Panc1 (cell line): ENCODE measurements at places on chromosomes 2 and 18. TPM values are rescaled to one million over a fixed set of nuclear protein-coding genes. Genes with fewer than 3 reads are reported as not detected.

The CHN1 gene
- total RNA-seq = 20.8 TPM

The EFHD1 gene
- total RNA-seq = 73.5 TPM

The DIS3L2 gene
- 28.1 TPM for total RNA-seq

The IHH gene
- 0.23 TPM for total RNA-seq

The ANKRD30BL gene
- not detected for total RNA-seq

The CGREF1 gene
- total RNA-seq = 10.1 TPM

DNA sequence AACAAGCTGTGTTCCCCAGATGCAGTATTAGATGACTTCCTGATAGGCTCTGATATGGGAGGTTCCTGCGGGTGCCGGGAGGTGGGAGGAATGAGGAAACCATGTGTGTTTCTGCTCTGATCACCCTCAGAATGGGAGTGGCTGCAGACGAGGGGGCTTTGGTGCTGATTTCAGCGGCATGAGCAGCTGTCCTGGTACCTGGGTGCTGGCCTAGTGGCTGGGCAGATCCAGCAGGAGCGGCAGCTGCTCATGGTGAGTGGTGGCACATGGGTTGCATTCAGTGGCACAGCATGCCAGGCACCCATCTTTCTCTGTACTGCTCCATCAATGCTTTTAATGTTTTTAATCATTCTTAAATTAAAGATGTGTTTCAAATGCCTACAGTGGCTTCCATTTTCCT is 177.2 kb upstream of the NETO1 start:
- DNase-seq = no peak
- no peaks in the 10 kb centered on the region for H3K36me3 ChIP-seq
- H3K4me1 ChIP-seq = no peaks in the 10 kb centered on the region
- no peak overlapping the region for H3K4me3 ChIP-seq

DNA sequence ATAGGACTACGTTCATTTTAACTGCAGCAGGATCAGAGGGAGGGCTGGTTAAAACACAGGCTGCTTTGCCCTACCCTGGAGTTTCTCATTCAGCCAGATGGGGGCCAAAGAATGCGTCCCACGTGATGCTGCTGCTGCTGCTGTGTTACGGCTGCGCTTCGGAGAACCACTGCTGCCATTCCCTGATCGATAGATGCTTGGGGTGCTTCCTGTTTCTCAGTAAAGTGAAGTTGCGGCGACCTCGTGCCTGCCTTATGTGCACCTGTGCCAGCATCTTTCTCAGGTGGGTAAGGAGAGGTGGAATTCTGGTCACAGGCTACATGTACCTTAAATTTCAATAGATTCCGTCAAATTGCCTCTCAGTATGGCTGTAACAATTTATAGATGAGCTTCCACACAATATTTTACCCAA is 24.7 kb upstream of the TOGARAM2 start:
- H3K27ac ChIP-seq = no peak overlapping the region
- H3K4me1 ChIP-seq = peaks cover 19% of the 10 kb centered on the region
- no peaks in the 10 kb centered on the region for H3K27me3 ChIP-seq
- no peak for DNase-seq

DNA sequence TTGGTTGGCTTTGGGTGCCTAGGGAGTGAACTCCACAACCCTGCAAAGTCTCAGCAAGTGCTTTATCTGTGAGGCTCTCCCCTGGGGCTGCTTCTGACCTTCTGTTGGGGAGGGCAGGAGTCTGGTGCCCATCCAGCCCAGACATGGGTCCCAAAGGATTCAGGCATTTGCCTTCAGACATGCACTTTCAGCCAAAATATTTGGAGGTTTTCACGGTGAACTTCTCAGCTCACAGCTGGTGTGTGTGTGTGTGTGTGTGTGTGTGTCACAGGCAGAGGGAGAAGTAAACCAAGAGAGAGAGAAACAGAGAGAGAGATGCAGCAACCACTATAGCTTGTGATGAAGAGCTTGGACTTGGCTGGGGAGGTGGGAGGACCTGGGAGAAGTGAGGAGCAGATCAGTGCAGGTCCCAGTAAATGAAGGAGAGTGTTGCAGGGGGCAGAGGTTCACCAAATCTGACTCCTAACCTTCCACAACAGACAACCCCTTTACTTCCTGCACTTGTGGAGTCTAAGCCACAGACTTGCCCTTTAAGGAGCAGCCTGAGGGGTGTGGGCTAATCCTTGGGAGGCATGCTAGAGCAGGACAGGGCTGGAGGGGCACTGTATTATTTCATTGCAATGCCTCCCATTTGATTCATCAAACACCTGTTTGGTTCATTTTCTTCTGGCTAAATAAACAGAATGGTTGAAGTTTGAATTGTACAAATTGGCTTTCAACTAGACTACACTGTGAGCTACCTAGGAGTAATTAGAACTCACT is 14.1 kb downstream of the SLC9A4 start:
- DNase-seq = no peak
- H3K27me3 ChIP-seq = no peaks in the 10 kb centered on the region
- H3K36me3 ChIP-seq = no peaks in the 10 kb centered on the region
- H3K4me1 ChIP-seq = no peaks in the 10 kb centered on the region
- no peak overlapping the region for H3K27ac ChIP-seq

DNA sequence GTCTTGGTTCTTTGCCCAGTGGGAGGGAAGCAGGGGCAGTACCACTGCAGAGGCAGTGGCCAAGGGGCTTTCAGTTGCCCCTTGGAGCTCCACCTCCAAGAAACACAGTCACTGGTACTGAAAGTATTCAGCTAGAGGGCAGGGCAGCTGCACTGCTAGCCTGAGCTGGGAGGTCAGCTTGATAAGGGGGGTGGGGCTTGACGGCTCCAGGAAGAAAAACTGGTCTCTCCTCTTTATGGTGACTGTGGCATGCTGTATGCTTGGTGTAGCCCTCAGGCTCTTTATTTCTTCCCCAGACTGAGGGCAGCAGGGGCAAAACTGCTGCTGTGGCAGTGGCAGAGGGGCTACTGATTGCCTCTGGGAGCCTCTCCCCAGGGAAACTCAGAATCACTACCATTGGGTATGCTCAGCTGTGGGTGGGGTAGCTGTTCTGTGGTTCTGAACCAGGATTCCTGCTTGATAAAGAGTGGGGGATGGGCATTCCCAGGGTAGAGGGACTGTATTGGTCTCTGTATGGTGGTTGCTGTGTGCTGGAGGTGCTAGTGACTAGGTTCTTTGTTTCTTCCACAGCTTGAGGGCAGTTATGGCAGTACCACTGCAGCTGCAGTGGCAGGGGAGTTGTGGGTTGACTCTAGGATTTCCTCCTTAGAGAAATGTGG is 134.6 kb upstream of the SCN7A start:
- DNase-seq = no peak
- no peak overlapping the region for H3K4me3 ChIP-seq
- H3K27ac ChIP-seq = no peak overlapping the region

GRCh38 chr2:180505203-180505602 is 475.2 kb upstream of the UBE2E3 start:
- H3K27me3 ChIP-seq = no peaks in the 10 kb centered on the region
- H3K36me3 ChIP-seq = no peaks in the 10 kb centered on the region
- H3K27ac ChIP-seq = no peak overlapping the region
- H3K4me3 ChIP-seq = no peak overlapping the region
- DNase-seq = no peak

DNA sequence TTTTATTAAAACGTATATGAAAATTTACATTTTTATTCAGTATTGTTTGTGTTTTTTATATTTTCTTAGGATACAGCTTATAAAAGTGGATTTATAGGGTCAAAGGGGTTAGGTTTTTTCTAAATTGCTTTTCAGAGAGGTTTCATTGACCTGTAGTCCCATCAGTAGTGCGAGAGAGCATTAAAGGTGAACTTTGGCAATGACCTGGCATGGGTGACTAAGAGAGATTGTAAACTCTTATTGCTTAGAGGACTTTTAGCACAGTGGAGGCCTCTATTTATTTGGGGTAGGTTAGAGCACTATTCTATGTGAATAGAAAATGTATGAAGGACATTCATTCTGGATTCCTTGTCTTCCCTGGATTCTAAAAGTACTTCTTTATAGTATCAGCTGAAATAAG is 16.0 kb upstream of the TNP1 start:
- H3K4me3 ChIP-seq = no peak overlapping the region
- no peaks in the 10 kb centered on the region for H3K4me1 ChIP-seq
- H3K36me3 ChIP-seq = no peaks in the 10 kb centered on the region
- DNase-seq = no peak

- H3K27me3 ChIP-seq = no peaks in the 10 kb centered on the region
- H3K4me1 ChIP-seq = no peaks in the 10 kb centered on the region
- no peaks in the 10 kb centered on the region for H3K36me3 ChIP-seq
- no peak for DNase-seq
- H3K4me3 ChIP-seq = no peak overlapping the region
- H3K27ac ChIP-seq = no peak overlapping the region
Observed at GRCh38 chr2:66962716-66963115, 434.4 kb upstream of the ETAA1 start.

- H3K4me1 ChIP-seq = peaks cover 5% of the 10 kb centered on the region
- no peaks in the 10 kb centered on the region for H3K36me3 ChIP-seq
- DNase-seq = no peak
Observed at GRCh38 chr2:218873359-218874194, 7.1 kb upstream of the WNT10A start.

DNA sequence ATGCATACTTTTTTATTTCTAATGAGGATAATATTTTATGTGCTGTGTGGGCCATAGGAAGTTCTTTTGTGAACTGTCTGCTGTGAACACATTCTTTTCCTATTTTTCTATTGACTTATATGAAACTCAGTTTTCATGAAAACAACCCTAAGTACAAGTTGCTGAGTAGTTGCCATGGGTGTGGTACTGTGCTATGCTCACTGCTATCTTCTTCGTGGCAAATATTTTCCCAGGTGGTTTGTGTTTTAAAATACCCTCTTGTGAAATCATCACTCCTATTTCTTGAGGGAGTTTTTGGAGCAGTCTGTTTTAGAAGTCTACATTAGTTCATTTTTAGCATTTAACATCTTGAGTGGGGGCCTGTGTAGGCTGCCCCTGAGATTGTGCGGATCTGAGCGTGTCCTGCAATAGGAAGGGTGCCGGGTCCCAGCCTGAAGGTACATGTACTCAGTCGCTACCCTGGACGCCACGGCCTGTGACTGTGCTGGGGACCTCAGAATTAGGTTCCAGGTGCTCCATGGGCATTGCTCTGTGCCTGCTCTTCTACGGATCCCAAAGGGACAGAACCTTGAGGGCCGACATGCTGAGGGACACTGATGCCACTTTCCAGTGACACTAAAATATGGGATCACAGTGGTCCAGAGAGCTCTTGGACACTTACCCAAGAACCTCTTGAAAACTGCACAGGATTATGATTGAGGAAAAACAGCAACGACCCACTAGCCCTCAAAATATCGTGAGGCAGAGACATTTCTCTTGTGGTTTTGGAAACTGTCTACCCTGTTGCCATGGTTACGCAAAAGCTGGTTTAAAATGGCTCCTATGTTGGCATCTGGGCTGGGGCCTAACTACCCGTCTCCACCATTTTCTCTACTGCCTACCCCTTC is 480.4 kb downstream of the TGIF1 start:
- no peak overlapping the region for H3K27ac ChIP-seq
- H3K27me3 ChIP-seq = no peaks in the 10 kb centered on the region
- no peaks in the 10 kb centered on the region for H3K36me3 ChIP-seq
- H3K4me3 ChIP-seq = no peak overlapping the region
- DNase-seq = no peak
- H3K4me1 ChIP-seq = no peaks in the 10 kb centered on the region

DNA sequence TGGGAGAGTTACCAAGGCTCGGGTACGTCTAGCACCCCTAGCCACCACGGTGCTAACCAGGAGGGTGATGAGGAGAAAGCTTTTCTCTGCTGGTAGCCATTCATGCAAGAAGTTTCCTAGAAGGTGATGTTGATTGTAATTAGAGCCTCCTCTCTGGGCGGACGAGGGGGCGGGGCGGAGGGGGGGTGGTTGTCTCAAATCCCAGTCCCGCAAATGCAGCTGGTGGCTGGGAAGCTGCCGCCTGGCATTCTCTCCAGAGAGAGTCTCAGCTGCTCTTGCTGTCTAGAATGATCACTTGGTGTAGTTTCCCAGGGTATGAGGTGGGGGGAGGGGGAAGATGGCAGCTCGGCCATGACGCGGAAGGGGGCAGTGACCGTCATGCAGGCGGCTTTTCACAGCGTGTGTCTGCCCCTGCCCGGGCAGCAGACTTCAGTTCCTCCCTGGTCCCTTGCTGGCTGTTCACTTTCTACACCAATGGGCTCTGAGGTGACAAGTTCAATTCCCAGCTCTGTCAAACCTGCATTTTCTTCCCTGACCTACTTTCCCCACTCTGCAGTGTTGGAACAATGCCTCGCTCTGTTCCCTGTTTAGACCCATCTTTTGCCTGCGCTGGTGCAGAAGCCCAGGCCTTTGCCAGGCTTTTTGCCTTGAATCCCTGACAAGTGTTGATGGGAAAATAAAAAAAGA is 61.5 kb upstream of the KLF7 start:
- H3K4me1 ChIP-seq = no peaks in the 10 kb centered on the region
- DNase-seq = no peak
- no peak overlapping the region for H3K4me3 ChIP-seq

GRCh38 chr2:169910109-169910799 is 83.0 kb downstream of the UBR3 start:
- no peak for DNase-seq
- H3K4me1 ChIP-seq = no peaks in the 10 kb centered on the region
- no peaks in the 10 kb centered on the region for H3K36me3 ChIP-seq
- no peak overlapping the region for H3K4me3 ChIP-seq
- no peak overlapping the region for H3K27ac ChIP-seq

DNA sequence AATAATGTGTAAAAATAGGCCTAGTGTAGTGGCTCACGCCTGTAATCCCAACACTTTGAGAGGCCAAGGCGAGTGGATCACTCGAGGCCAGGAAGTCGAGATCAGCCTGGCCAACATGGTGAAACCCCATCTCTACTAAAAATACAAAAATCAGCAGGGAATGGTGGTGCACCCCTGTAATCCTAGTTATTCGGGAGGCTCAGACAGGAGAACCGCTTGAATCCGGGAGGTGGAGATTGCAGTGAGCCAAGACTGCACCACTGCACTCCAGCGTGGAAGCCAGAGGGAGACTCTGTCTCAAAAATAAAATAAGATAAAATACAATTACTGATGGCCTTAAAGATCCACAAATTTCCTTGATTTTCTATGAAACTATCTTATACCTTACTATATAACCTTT is 3.8 kb downstream of the ATF2 start:
- DNase-seq = no peak
- no peak overlapping the region for H3K4me3 ChIP-seq
- no peaks in the 10 kb centered on the region for H3K27me3 ChIP-seq
- H3K27ac ChIP-seq = no peak overlapping the region

DNA sequence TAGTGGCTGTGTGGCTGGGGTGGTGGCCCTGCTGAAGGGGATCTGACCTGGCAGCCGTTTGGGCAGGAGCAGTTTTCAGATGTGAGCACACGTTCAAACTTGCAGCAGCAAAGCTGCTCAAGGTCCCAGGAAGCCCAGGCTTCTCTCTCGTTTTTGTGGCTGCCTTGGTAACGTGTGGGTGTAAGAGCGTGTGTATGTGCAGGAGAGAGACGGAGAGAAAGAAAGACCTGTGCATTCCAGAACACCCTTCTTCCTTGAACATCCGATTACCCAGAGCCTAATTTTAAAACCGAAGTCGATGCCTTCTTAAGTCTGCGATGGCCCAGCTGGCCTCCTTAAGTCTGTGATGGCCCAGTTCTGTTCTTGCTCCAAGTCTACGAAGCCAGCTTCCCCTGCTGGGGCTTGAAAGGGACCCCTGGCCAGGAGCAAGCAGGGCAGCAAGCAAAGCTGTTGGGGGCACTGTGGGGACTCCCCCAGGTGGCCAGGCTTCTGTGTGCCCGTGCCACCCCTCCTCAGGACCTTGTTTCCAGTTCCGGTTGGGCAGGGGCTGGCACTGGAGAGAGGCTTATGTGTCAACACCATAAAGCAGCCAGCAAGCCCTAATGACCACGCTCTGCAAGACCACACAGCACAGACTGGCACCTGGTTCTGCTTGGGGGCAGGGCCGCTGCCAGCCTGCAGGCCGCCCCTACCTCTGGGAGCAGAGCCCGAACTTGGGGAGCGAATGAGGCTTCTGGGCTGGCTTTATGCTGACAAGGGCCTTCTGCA is 55.8 kb upstream of the ALPP start:
- no peak overlapping the region for H3K27ac ChIP-seq
- no peaks in the 10 kb centered on the region for H3K36me3 ChIP-seq
- no peak overlapping the region for H3K4me3 ChIP-seq
- no peaks in the 10 kb centered on the region for H3K27me3 ChIP-seq
